Hematopoietic multipotent progenitor cell treated with erythropoietin and hydrocortisone succinate and interleukin-3 and kit ligand, for 17 days (in vitro differentiated cells): ENCODE measurements at places on chromosomes 13 and 19.

DNA sequence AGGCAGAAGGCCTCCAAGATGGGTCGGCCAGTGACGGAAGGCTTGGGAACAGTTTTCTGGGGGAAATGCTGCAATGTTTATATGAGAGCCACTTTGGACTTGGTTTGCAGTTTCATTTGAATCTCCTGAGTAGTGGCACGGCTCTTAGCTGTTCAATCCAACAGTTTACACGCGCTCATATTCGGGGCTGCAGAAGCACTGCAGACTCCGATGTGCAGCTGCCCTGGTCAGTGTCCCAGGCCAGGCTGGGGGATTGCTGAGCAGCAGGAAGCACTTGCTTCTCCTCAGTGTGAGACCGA, 31.7 kb downstream of the CEBPG start:
- DNase-seq: no peak

DNA sequence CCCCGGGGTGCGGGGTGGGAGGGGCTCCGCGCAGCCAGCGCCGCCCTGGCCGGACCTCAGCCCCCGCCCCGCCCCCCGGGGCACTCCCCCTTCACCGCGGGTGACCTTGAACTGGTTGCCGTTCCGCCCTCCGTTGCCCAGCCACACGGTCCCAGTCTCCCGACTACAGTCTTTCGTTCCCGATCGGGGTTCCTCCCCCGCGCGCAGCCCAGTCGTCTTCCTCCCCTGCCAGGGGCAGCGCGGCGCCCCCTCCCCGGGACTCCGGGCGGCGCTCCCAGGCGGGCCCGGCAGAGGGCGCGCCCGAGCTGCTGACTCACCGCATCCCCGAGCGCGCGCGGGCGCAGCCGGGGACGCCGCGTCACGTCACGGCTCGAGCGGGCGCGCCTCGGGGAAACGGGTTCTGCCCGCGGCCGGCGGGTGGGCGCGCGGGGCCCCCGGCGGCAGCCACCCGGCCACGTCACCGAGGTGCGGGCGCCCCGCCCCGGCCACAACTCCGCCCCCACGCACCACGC, 459 bp downstream of the MIDN start:
- peak; percentile 90 for DNase-seq

DNA sequence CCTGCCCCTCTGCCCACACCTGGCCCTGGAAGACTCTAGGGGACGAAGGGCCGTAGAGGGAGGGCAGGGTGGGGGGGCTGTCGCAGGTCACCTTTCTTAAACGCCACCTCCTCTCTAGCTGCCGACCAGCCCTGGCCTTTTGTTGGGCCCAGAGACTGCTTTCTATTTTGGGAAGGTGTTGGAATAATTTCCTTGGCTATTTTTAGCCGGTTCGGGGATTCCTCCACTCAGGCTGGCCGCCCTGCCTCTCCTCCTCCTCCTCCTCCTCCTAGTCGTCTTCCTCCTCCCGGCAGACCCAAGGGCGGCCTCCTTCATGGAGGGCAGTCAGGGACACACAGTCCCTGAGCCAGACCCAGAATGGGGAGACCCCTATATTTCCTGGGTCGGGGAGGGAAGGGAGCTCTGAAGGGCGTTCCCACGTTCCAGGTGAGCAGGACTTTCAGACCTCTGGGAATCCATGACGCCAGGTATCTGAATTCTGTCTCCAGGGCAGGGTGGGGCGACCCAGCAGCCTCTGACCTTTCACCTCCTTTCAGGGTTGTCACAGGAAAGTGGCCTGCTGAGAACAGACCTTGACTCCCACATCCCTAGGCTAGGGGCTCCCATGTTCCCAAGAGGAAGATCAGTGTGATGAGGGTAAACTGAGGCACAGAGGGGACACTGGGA, 19.9 kb downstream of the GADD45B start:
- no peak for DNase-seq

DNA sequence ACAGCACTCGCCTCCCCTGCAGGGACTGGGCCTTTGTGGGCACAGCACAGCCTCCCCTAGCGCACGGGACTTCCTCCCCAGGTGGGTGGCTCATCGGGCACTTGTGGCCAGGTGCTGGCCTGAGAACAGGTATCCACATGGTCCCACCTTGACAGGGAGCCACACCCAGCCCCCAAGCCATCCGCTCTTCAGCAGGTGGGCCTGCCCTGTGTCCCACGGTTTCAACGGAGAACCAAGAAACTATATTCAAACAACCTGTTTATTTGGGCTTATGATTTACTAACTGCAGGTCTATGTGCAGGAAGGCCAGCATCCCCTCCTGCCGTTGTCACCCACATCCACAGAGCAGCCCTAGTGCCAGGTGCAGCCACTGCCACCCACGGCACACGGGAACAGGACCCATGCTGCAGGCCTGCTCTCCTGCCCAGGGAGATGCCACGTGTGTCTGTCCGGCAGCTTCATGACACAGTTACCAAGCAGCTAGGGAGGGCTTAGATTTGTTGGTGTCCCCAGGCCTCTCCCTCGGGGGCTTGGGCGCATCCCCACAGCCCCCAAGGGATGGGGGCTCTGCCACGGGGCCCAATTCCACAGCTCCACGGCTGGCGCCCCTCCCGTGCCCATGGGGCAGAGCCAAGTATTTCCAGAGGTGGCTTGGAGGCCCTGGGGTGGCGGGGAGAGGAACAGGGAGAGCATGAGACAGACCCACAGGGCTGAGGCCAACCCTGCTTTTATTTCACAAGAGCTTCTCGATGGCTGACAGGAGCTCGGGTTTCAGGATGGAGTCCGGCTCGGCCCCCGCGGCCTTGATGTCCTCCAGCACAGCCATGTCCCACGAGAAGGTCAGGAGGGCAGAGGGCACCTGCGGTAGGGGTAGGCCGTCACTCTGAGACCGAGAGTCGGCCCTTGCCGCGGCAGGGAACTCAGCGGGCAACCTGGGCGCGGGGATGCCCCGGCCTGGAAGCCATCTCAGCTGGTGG, 12.5 kb downstream of the UBXN6 start:
- DNase-seq: no peak

DNA sequence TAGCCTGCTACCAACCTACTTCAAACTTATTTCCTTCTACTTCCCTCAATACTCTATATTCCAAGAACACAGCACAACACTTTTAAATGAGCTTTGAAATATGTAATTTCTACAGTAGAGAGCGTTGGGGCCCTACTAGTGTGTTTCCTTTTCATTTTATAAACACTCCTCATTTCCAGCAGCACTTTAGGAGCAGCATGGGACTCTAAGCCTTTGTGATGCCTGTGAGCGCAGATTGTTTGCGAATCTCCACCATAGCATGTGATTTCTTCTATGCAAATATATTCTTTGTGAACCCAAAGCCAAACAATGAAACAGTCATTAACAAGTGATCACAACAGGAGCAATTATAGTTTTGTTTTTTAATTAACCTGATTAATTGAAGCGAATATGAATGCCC, 3.6 kb downstream of the SOHLH2 start:
- no peak for DNase-seq

DNA sequence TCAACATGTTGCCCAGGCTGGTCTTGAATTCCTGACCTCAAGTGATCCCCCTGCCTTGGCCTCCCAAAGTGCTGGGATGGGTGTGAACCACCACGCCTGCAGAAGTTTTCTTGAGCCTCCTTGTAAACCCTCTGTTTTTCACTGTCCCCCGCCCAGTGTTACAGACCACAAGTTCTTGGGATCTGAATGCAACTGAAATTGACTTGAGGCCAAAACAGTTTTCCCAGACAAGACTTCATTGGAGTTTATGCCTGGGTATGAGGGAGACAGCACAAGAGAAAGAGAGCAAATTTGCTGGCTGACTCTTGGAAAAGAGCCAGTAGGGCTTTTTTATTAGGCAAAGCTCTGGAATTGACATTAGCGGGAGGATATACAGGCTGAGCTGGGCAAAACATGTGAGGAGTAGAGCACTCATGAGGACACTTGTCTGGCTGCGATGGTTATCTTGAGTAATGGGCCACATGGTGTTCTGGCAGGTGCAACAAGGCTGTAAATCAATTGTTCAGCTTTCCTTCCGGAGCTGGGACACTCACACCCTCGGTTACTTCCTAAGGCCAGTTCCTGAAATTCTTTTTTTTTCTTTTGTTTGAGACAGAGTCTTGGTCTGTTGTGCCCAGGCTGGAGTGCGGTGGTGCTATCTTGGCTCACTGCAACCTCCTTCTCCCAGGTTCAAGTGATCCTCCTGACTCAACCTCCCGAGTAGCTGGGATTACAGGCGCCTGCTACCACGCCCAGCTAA, 12.7 kb upstream of the HNRNPL start:
- no peak for DNase-seq

GRCh38 chr13:99463646-99464397, 37.5 kb upstream of the TM9SF2 start:
- DNase-seq: no peak

- no peak for DNase-seq
Observed at GRCh38 chr13:27296496-27296895, 25.9 kb downstream of the RASL11A start.

DNA sequence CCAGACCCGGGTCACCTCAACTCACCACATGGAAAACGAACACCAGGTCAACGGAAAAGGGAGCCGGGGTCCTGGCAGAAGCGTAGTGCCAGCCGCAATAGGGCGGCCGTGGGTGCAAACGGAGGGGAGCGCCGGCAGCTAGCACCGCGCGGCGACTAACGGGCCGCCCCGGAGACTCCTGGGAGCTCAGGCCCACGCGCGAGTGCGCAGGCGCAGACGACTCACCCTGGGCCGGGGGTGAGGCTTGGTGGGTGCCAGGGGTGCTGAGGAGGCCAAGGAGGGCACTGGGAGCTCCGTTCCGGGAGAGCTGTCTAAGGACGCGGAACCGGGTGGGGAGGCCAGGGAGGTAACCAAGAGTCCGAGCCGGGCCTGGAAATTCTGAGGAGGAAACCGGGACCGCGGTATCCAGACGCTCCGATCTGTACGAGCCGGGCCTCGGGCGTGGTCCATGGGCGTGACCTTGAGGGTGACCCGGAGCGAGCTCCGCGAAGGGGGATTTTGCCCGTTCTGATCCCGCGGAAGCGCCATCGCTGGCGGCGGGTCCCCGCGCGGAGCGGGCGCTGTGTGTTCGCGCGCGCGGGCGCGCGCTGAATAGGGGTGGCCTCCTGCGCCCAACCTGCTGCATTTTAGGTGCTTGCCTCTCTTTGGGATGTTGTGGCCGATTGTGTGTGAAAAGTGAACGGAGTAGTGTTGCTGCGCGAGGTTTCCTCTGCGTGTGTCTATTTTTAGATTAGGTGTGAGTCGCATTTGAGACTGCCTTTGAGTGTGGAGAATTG, at the start of gene ZNF382:
Gene ZNF382 (plus strand): TSS at position 213 of the 776 bp plus-strand sequence. CDS start 4,602 bp downstream, outside the sequence.
- DNase-seq: peak; percentile 57

- DNase-seq: no peak
Observed at GRCh38 chr13:38418286-38418685, 68.6 kb downstream of the UFM1 start.

DNA sequence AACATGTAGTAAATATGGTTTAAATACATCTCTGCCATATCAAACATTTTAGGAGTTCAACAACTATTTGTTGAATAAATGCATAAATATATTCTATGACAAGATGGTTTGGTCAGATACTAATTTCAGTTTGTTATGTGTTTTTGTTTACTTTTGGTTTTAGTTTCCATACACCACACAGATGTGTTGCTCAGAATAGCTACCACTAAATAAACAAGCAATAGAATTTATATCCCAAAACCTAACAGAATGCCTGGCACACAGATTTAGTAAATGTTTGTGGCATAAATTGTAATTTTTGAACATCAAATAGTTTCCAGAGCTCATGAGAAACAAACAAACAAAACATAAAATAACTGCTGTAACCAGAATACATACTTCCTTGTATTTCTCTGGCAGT, 126.8 kb upstream of the ATXN8OS start:
- no peak for DNase-seq

- DNase-seq: no peak
Observed at GRCh38 chr13:45878966-45879365, 27.4 kb upstream of the SIAH3 start.

- DNase-seq: no peak
Observed at GRCh38 chr19:14654786-14655560, 19.7 kb downstream of the ADGRE3 start.

GRCh38 chr19:39192846-39193245, 3.9 kb upstream of the NCCRP1 start:
- no peak for DNase-seq

GRCh38 chr13:35858665-35859064, 272.5 kb downstream of the DCLK1 start:
- no peak for DNase-seq
